ENCODE measurements at places on chromosomes 2 and 18.

DNA sequence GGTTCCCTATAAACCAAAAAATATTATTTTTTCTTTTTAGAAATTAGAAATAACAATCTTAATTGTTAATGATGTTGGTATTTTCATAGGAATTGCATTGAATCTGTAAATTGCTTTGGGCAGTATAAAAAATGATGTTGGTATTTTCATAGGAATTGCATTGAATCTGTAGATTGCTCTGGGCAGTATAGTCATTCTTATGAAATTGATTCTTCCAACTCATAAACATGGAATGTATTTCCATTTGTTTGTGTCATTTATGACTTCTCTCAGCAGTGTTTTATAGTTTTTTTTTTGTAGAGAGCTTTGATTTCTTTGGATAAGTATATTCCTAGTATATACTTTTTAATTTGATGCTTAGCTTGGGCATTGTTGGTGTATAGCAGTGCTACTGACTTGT is 82.0 kb upstream of the NT5C1B start:
- no peak for DNase-seq

DNA sequence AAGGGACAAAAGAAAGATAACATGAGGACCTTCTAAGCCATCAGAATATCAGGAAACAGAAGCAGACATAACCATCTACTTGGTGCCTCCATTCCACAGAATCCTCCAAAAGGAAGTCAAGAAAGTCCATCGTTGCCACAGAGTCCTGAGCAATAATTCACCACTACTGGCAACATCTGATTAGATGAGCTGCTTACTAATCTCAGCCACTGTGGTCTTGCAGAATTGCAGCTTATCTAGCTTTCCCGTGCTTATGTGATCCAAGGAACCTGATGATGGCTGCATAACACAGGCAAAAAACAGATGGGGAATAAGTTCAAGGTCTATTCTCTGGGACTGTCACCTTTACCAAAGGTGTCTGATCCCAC is 278.5 kb downstream of the AFF3 start:
- DNase-seq = no peak

DNA sequence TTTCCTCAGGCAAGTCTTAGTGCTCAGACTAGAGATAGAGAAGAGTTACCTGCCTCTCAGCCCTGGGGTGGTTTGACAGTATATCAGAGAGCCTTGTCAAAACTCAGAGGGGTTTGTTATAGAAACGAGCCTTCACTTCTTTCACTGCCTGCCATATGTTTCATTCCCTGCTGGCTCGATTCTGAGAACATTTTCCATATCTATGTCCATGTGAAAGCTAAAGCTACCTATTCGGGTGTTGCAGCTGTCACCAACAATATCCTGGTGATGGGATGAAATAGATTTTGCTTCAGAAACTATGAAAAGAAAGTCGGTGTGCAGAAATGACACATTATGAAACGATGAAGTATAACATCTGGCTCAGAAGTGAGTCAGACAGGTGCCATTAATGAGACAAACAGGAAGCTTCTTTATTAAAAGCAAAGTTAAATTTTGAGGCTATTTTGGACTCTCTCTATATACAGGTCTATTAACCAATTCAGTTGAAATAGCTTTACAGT is 56.1 kb upstream of the TANK start:
- DNase-seq = no peak

DNA sequence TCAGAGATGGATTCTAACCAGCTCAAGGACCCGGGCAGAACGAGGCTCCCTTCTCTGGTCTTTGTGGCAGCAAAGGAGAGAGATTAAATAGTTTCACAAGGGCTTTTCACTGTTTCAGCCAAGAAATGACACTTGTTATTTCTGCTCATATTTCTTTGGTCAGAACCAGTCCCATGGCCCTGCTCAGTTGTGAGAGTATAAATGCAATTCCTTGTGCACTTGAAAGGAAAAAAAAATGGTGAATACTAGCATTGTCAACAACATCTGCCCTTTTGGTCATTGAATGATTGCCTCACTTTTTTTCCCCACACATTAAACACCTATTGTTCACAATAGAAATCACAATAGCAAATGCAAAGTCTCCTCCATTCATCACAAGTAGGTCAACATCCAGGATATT is 104.4 kb downstream of the RDH14 start:
- no peak for DNase-seq

- DNase-seq = no peak
Observed at GRCh38 chr18:73766910-73767515, 380.6 kb downstream of the FBXO15 start.

DNA sequence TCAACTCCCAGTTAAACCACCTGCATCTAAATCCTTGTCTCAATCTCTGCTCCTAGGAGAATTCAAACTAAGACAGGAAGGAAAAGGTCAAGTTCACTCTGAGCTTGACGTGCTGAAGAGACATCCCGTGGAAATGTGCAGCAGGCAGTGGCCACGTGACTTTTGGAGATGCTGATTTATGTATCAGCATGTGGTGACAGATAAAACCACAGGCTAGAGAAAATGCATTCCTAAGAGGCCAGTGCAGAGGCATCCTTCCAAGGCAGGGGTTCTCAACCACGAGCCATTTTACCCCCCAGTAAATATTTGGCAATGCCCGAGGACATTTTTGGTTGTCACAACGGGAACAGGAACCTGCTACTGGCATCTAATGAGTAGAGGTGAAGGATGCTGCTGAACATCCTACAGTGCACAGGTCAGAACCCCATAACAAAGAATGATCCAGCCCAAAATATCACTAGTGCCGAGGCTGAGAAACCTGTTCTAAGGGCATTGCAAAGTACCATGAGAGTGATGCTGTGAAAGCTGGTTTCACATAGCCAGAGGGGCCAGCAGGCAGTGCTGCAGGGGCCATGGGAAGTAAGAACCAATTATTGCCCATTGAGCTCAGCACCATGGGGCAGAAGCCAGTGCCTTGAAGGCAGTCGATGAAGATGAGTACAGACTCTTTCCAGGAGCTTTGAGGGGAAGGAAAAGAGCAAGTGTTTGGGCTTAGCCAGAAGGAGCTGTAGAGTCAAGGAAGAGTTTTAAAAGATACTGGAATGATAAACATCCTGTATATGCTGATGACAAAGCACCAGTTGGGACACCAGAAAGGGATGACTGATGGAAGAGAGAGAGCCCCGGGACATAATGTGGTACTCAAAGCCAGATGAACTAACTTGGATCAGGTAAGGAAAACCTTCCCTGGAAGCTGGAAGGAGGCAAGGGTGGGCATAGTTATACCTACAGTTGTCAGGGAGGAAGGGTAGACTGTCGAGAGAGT is 174.6 kb downstream of the HAUS1 start:
- DNase-seq = no peak

GRCh38 chr2:132415256-132415914 is 1.2 kb upstream of the GPR39 start:
- no peak for DNase-seq

- DNase-seq = peak; percentile 13
Observed at GRCh38 chr2:10741139-10741538, 19.7 kb downstream of the ATP6V1C2 start.
